ENCODE measurements at places on chromosomes 4 and X. TPM values are rescaled to one million over a fixed set of nuclear protein-coding genes. Genes with fewer than 3 reads are reported as not detected.

The LRCH2 gene
- 0.44 TPM for total RNA-seq

The TRIM60 gene
- total RNA-seq, result not detected

- no peak for DNase-seq
Measured at GRCh38 chr4:94208918-94209317, 1.3 kb downstream of the SMARCAD1 start.

DNA sequence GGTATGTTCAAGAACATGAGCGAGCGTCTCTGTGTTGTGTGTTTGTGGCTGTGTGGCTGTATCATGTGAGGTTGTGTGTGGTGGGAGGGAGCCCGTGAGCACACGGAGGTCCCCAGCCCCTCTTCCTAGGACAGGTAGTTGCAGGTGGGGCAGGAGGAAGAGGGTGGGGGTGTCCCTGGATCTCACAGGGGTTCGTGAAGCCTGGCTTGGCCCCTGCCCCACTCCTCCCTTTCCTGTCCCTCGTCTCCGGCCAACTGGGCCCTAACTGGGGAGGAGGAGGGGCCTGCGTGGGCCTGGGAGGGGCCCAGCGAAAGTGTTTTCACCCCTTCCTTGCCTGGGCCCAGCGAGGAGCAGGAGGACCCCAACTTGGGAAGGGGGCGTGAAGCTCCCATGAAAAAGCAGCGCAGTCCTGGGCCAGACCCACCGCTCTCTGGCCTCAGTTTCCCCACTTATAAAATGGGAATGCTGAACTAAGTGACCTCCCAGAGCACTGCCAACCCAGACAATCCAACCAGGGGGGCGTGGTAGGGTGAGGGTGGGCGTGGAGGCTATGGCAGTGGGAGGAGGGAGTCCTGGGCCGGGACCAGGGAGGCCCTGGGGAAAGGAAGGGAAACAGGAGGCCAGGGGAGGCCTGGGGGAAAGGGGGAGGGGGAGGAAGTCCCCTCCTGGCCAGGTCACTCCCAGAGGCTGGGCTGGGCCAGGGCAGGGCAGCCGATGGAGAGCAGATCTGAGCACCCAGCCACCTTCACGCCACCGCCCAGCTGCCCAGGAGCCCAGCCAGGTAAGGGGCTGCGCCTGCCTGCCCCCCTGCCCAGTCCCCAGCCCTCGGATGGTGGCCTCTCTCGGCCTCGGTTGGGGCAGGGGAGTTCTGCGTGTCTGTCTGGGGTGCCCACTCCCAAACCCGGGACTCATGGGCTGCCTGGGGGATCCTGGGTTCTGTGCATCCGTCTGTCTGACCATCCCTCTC is at the start of gene AVPR2:
Gene AVPR2 (plus strand): TSS at position 683 of the 967 bp plus-strand sequence. CDS start 473 bp downstream, outside the sequence.
- no peak for DNase-seq

DNA sequence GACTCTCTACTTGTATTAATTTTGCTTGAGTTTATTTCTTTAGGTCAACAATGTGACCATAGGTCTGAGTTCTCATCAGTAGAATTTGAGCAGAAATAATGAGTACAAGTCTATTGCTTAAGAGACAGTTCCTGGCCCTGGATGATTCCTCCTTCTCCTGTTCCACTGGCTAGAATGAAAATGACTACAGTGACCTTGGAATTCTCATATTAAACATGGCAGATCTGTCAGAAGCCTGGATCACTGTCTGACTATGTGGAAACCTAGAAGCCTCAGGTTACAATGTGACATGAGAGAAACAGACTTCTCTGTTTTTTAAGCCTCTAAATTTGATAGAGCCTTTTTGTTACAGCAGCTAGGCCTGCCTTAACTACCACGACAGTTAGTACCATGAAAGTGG is 82.9 kb upstream of the MED14 start:
- DNase-seq, result no peak

GRCh38 chrX:145532176-145532780 is 285.0 kb downstream of the SPANXN1 start:
- DNase-seq, result no peak

The TRMT10A gene
- total RNA-seq, result 19.1 TPM

DNA sequence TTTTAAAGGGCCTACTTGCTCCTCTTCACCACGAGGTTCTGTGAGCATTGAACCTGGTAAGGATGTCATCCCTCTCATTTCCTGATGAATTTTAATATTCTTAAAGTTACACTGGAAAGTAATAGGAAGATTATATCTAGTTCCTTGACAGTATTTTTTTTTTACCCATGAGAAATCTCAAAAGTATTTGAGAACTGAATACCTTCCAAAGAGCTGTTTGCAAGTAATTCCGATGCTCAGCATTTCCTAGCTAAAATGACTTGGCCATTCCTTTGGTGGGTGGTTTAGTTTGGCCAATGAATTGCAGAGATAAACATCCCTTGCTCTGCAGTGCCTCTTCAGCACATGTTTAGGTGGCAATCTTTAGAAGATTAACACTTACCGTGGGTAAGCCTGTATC is 110.2 kb upstream of the WDR1 start:
- no peak for DNase-seq

DNA sequence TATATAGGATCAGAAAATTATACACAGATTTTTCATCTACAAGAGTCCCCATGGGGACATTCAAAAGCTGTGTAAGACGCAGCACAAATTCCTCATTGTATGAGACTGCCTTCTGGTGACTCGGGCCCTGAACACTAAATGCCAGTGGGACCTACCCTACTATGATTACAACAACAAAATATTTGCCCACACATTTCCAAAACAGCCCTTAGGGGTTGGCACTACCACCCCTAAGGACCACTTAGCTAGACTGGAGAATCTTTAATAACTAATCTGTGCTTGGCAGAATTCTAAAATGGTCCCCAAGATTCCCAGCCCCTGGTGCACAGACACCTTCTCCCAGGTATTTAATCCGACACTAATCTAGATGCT is 29.1 kb downstream of the UCHL1 start:
- no peak for DNase-seq
